Fibroblast of villous mesenchyme (primary cell): ENCODE measurements at places on chromosomes 6 and 20.

- DNase-seq = no peak
Observed at GRCh38 chr6:117075218-117075617, 190.1 kb upstream of the VGLL2 start.

DNA sequence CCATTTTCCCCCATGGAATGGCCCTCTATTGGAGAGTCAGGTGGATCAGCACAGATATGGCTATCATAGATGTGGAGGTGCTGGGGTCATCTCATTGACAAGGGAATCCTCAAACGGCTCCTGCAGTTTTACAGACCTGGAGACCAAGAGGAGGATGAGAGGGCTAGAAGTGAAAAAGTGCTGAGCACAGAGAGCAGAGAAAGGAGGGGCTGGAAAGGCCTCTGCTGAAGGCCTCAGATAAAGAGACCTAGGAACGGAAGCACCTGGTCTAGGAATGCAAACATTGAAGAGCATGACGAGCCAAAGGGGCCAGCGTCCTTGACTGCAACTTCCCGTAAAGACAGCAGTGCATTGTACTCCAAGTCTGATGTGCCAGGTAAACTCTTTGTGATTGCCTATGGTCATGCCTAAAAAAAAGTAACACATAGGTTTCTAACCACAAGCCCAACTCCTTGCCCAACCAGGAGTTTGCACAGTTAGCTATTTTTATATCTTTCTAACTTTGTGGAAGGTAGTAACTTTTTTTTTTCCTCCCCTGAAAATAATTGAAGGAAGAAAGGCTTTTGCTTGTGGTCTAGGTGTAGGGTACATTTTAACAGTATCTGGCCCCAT lies 15.2 kb downstream of the RSPH4A start:
- no peak for DNase-seq

DNA sequence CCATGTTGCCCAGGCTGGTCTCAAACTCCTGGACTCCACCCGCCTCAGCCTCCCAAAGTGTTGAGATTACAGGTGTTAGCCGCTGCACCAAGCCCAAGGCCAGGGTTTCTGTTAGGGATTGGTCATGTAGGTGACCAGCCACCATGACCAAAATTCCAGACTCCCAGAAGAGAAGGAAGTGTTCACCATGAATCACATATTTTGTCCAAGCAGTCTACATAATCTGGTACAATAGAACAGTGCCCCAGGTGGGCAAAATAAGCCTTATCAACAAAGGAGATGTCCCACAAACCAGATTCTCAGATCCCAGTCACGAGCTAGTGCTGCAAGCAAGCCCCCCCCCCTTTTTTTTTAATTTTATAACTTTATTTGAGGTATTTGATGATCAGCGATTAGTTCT lies 20.0 kb downstream of the ZNF341 start:
- DNase-seq = no peak

- DNase-seq = no peak
Observed at GRCh38 chr20:16699293-16699692, 30.5 kb upstream of the SNRPB2 start.

DNA sequence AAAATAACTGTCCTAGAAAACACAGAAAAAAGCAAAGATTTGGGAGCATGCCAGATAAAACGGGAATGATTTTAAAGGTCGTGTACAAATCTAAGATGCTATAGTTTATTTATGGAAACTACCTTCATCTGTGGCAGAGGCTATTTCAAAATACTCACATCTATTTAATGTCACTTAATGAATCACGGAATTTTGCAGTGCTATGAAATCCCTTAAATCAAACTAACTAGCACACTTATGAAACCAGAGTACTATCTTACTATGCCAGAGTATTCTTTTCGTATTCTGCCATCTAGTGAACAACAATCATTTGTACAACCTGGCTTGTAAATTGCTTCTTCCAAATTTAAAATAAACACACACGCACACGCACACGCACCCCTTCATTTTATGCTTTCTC lies 77.9 kb upstream of the BMP5 start:
- peak; percentile 67 for DNase-seq

GRCh38 chr6:134447423-134447822 lies 129.5 kb upstream of the SGK1 start:
- DNase-seq = peak; percentile 28

- no peak for DNase-seq
Observed at GRCh38 chr20:53302695-53303412, 290.8 kb downstream of the ZNF217 start.

GRCh38 chr6:140784573-140784972 lies 1348.2 kb upstream of the GJE1 start:
- peak; percentile 20 for DNase-seq

DNA sequence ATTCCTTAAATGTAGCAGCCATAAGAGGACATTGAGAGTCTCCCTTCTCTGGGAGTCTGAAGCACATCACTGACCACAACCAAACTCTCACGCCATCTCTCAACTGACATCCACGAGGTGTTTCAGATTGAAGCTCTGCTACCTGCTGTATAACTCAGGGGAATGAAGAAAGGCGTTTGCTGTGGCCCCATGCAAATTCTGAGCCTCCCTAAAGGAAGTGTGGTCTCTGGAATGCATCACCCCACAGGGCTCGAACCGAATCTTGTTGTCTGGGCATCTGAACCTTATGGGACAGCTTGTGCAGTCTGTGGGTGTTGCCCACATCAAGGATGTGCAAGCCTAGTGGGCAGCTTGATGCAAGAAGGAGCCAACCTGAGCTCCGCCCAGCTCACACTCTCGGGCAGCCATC lies 10.9 kb downstream of the PMEPA1 start:
- no peak for DNase-seq

- no peak for DNase-seq
Observed at GRCh38 chr6:111711476-111711875, 105.8 kb upstream of the TRAF3IP2 start.

GRCh38 chr6:142542704-142543233 lies 241.0 kb downstream of the ADGRG6 start:
- DNase-seq = peak; percentile 75

DNA sequence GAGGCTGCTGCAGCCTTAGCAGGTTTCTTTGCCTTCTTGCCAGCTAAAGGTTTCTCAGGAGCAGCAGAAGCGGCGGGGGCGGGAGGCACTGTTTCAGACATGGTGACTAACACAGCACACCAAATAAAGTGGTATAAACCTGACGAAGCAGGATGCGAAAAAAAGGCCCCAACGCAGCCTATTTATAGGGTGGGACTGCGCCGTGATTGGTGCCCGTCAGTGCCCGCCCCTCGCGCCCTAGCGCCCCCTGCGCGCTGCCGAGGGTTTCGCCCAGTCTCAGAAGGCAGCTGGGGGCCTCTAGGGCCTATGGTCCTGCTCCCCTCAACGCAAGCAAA lies 55.0 kb downstream of the TRIM38 start:
- DNase-seq = peak; percentile 74

DNA sequence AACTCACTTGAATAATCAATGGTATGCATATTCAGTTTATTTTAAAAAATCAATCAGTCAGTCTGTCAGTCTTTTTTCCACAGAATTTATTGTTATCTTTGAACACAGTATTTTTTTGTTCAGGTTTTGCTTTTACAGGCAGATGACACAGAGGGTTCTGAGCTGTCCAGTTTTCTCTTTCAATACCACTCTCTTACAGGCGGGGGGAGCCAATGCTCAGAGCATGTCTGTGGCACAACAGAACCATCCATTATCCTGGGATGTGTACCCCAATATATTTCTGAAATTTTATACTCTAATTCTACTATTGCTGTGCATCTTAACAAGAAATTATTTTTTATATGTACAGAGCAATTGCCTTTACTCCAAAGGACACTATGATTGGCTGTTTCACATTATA lies 21.2 kb downstream of the ROS1 start:
- peak; percentile 16 for DNase-seq

GRCh38 chr6:43395776-43396175 lies 26.3 kb upstream of the ZNF318 start:
- no peak for DNase-seq

DNA sequence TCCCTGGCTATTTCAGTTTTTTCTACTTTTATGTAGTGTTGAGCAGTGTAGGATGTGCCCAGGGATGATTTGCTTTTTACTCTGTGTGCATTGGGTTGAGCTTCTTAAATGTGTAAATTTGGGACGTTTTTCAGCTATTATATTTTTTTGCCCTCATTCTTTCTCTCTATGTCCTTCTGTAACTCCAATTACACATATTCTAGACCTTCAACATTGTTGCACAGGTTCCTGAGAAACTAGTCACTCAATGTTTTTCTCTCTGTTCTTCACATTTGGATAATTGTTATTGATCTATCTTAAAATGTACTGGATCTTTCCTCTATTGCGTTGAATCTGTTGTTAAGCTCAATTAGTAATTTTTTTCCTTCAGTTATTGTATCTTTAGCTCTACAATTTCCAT lies 162.7 kb upstream of the TCF21 start:
- no peak for DNase-seq

- DNase-seq = no peak
Observed at GRCh38 chr6:161544801-161545480, 271.1 kb upstream of the AGPAT4 start.

- no peak for DNase-seq
Observed at GRCh38 chr6:17877895-17878440, 109.5 kb downstream of the KIF13A start.

GRCh38 chr6:131924881-131925474 lies 26.2 kb downstream of the CCN2 start:
- DNase-seq = peak; percentile 56

GRCh38 chr6:23591761-23592160 lies 534.3 kb upstream of the NRSN1 start:
- DNase-seq = no peak

GRCh38 chr6:76057469-76057868 lies 15.0 kb downstream of the IMPG1 start:
- DNase-seq = no peak

GRCh38 chr20:46350201-46350985 lies 42.1 kb upstream of the CDH22 start:
- DNase-seq = peak; percentile 93

- DNase-seq = peak; percentile 33
Observed at GRCh38 chr6:107491138-107491609, 1.3 kb downstream of the SOBP start.

DNA sequence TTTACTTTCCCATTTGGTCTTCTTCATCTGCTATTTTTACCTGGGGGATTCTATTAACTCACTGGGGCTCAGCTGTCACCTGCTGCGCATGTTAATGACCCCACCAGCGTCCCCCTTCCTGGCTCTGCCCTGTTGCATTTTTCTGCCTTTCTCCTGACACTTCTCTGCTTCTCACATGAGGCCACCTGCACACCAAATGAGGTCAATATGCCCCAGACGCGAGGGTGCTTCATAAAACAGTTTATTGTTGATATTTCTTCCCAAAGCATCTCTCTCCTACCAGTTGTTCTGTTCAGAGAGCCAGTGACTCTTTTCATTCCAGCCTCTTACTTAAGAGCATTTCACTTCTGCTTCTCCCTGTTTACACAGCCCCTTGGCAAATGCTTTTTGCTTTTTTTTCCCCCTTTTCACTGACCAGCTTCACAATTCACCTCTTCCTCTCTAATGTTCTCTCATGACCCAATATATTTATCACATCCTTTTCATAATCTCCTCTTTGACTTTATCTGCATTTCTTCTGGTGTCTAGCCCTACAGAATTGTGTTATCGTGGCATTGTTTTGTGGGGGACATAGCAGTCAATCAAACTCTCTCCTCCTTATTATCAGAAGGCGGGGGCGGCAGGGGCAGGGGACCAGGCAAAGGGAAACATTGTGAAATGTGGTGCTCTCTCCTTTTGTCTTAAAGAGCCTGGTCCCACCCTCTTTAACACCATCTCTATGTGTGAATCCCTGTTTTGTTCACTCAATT lies 545.8 kb upstream of the CITED2 start:
- DNase-seq = no peak

- DNase-seq = no peak
Observed at GRCh38 chr20:57522380-57523140, 2.4 kb downstream of the CTCFL start.

DNA sequence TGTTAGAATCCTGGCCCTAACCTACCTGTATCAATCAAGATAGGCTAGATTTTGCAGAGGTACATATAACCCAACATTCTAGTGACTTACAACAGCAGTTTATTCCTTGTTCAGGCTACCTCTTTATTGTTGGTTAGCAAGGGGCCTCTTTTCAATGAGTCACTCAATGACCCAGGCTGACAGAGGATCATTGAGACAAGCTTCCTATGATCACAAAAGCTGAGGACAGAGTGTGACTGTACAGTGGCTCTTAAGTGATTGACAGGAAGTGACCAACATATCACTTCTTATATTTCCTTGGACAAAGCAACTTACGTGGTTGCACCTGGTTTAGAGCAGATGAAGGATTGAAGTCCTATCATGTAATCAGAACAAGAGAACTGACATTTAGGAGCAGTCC lies 740.9 kb downstream of the FRK start:
- no peak for DNase-seq

DNA sequence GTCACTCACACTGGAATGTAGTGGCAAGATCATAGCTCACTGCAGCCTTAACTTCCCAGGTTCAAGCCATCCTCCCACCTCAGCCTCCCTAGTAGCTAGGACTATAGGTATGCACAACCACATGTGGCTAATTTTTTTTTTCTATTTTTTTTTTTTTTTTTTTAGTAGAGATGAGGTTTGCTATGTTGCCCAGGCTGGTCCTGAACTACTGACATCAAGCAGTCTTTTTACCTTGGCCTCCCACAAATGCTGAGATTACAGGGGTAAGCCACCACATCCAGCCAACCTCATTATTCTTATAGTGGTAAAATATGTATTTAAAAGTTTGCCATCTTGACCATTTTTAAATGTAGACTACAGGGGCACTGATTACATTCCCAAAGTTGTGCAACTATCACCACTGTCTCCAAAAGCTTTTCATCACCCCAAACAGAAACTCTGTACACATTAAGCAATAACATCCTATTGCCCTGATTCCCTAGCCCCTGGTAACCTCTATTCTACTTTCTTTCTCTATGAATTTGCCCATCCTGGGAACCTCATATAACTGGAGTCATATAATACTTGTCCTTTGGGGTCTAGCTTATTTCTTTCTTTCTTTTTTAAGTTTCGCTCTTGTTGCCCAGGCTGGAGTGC lies 268.0 kb upstream of the JARID2 start:
- peak; percentile 13 for DNase-seq

- DNase-seq = peak; percentile 74
Observed at GRCh38 chr6:156809034-156809433, 31.9 kb downstream of the ARID1B start.

- peak; percentile 13 for DNase-seq
Observed at GRCh38 chr6:55916188-55916587, 40.8 kb upstream of the BMP5 start.

GRCh38 chr20:21513181-21513663 lies 642 bp downstream of the NKX2-2 start:
- DNase-seq = no peak

DNA sequence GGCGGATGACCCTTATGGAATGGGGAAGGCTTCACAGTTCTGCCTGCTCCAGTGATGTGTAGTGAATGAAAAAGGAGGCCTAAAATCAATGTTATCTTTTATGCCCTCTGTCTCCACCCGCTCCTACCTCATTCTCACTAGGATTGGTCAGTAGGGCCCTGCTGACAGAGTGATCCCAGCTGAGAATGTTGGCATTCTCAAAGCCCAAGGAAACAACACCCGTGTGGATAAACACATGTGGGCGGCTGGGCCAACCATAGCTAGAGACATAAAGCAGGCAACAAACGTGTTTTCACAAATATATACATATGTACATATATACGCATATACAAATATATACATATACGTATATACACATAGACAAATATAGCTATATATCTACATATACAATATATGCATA lies 4.5 kb downstream of the RIPK1 start:
- no peak for DNase-seq

- no peak for DNase-seq
Observed at GRCh38 chr6:128464790-128465189, 55.6 kb downstream of the PTPRK start.
